ENCODE measurements at places on chromosomes 5 and 9.
A peak's percentile ranks its signal among the peaks of the same experiment; 100 is the strongest.

- no peak for DNase-seq
These were observed 100.7 kb downstream of the KLF4 start for GRCh38 chr9:107388890-107389289.

DNA sequence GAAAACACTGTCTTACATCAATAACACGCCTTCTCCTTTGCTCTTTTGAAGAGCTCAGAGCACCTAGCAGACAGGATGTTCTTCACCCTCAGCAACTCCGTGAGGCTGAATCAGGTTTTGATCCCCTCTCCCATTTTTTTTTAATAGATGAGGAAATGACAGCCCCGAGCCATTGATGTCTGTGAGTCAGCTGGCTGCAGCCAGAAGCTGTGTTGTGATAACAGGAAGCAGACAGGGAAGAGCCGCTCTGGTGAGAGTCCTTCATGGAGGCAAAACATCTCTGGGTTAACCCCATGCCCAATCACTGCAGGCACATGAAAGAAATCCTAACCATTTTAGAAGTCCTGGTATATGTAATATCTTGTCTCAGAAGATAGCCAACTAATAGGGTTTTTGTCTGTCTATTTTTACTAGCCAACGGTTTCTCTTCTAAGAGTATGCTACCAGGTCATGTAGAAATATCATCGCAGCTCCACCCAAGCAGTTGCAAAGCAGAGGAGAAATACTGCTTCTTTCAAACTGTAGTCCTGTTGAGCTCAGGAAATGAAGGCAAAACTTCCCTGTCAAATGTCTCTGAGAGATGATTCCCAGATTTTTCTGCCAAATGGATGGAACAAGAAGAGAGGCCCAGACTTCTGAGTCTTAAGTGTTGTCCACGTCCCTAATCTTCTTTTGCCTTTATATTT is 568.9 kb downstream of the CCDC171 start:
- DNase-seq = no peak

- DNase-seq = no peak
These were observed 76.2 kb downstream of the INSYN2B start for GRCh38 chr5:169904059-169904458.

GRCh38 chr5:107196500-107197059 is 474.2 kb downstream of the EFNA5 start:
- DNase-seq = no peak

- peak; percentile 73 for DNase-seq
These were observed 155.5 kb upstream of the NMUR2 start for GRCh38 chr5:152560512-152561137.

GRCh38 chr5:17218353-17219005 is 1.0 kb downstream of the BASP1 start:
- peak; percentile 62 for DNase-seq

GRCh38 chr5:26553079-26553478 is 485.3 kb downstream of the CDH9 start:
- peak; percentile 99 for DNase-seq

DNA sequence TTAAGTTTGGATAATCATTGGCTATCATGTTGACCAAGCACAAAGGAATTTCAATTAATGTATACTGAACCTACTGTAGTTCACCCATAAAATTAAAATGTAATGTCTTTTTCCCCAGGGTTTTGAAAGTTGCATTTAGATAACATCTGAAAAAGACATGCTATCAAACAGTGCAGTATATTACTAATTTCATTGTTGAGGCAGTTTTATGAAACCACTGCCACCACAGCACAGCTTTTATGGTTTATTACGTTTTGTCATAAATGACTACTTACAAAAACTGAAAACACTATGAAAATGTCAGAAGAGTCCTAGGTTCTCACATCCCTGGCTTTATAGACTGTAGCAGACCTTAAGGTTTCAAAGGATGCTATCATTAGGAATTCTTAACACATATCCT is 32.0 kb upstream of the HAPLN1 start:
- no peak for DNase-seq

DNA sequence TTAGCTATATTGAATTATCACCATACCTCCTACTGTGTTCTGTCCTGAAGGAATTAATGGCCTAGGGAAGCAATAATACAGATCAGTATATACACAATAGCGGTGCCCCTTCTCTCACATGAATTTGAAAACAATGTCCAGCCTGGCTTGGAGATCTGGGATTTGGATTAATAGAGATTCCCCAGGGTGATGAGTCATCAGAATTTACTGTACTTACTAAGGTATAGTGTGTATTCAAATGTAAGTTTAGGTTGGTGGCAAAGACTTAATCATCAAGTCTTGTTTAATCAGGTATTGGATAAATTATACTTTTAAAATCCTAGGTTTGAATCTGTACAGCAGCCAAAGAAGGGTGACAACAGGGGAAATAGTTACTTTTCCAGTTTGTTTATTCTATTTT is 121.5 kb downstream of the FEM1C start:
- DNase-seq = peak; percentile 15

GRCh38 chr5:150658699-150659265 is 2.3 kb upstream of the MYOZ3 start:
- no peak for DNase-seq

- no peak for DNase-seq
These were observed 297.9 kb upstream of the BRINP1 start for GRCh38 chr9:119667163-119667562.

- DNase-seq = no peak
These were observed 159.5 kb downstream of the ARL15 start for GRCh38 chr5:54150841-54151240.

GRCh38 chr9:91436841-91437240 is 13.2 kb upstream of the NFIL3 start:
- no peak for DNase-seq

GRCh38 chr5:43941806-43942205 is 338.8 kb downstream of the NNT start:
- no peak for DNase-seq

DNA sequence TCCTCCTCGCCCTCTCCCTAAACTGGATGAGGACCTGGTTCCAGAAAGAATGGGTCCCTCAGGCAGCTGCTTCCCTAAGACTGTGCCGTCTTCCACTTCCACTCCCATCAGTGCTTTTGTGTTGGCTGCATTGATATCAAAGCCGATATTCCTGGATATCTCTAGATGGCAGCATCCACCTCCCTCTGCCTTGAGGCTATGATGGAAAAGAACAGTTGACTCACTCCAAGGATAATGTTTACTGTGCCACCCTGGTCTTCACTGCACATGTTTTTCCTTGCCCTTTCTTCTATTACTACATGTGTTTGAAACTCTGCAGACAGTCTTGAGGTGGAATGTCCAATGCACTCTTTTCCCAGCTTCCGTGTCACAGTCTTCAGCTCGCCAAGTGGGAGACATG is 211.6 kb downstream of the MAST4 start:
- DNase-seq = peak; percentile 44

DNA sequence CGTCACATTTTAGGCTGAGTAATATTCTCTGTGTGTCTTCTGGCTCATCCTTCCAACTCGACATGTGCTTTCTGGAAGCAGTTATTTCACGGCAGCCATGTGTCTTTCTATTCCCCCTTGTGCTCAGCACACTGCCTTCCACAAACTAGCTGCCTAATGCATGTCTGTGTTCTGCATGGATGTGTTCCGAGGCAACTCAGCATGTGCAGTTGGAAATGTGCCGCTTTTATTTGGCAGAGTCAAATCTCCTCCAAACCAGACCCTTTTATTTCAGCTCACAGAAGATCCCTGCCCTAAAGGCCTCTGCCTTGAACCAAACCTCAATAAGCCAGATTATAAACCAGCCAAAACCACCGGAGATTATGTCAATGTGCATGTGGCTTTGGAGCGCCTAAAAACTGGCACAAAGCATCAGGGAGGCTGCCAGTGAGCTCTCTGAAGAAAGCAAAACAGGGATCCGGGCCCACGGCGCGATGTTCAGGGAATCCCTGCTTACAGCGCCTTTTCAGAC is 360.2 kb downstream of the DEPDC1B start:
- DNase-seq = no peak

- DNase-seq = no peak
These were observed 111.6 kb downstream of the SNX18 start for GRCh38 chr5:54629115-54629514.

DNA sequence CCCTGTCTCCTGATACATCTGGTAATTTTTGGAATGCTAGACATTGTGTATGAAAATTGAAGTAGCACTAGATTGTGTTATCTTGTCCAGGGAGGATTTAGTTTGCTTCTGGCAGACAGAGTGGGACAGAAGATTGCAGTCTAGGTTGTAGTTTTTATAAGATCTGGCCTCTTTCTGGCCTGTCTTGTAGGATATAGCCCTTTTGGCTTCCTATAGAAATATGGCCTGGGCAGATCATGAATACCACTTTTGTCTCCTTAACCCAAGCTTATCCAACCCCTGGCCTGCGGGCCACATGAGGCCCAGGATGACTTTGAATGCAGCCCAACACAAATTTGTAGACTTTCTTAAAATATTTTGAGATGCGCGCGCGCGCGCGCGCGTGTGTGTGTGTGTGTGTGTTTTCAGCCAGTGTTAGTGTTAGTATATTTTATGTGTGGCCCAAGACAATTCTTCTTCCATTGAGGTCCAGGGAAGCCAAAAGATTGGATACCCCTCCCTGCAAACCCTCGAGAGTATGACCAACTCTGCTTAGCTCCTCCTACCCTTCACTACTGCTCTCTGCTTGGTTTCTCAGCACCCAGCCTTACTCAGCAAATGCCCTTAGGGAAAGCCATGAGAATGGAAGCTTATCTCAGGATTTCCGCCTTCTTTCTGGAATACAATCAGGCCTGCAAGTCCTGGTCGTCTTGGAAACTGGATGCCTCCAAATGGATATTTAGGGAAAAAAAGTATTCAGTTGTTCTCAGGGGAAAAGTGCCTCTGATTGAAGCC is 26.5 kb downstream of the ANKRD33B start:
- DNase-seq = no peak

- no peak for DNase-seq
These were observed 35.3 kb upstream of the SPRY4 start for GRCh38 chr5:142360051-142360498.

DNA sequence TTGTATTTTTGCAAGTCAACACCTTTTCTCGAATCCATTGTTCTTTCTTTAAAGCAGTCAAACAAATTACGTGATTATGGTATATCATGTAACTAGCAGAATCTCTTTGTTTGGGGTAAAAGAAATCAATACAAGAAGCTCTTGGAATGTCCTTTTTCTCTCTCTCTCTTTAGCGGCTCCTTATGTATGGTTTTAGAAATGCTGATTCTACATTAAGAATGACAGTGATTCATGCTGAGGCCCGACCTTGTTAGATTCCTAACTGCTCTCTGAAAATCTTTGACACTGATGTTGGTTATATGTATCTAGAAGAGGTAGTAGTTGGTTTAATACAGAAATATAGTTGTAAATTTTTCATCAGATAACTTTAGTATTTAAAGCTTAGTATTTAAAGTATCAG is 76.4 kb downstream of the SNX24 start:
- DNase-seq = no peak

- no peak for DNase-seq
These were observed 246.3 kb downstream of the COX7C start for GRCh38 chr5:86864051-86864450.

- no peak for DNase-seq
These were observed 67.2 kb upstream of the CD180 start for GRCh38 chr5:67263656-67264408.

- peak; percentile 54 for DNase-seq
These were observed 1.5 kb upstream of the STC2 start for GRCh38 chr5:173329491-173330337.

GRCh38 chr5:93594591-93595419 is 11.8 kb downstream of the NR2F1 start:
- no peak for DNase-seq

DNA sequence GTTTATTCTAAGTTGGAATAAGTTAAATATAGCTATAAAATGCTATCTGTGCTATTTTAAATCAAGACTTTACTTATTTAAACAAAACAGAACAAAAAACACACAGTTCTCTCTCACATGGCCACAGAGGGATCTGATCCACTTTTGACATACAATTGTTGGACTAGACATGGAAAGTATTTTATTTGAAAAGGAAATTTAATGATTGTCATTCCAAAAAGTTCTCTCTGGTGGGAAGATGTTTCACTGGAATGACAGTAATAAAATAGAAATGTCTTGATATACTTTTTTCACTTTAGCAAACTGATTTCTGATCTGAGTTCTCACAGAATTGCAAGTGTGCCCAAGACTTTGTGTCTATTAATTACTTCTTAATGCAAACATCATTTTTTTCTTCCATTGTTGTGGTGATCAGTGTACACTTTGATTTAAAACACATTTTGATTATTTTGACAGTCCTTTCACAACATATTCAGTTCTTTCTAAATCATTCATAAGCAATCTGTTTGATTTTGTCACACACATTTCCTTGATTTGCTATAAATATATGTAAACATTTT is 30.1 kb upstream of the MINAR2 start:
- no peak for DNase-seq

- no peak for DNase-seq
These were observed 30.2 kb downstream of the CYSTM1 start for GRCh38 chr5:140205216-140205615.

- DNase-seq = no peak
These were observed 53.1 kb downstream of the MRPL36 start for GRCh38 chr5:1746371-1747078.

- no peak for DNase-seq
These were observed 48.5 kb upstream of the STXBP1 start for GRCh38 chr9:127563579-127563978.

DNA sequence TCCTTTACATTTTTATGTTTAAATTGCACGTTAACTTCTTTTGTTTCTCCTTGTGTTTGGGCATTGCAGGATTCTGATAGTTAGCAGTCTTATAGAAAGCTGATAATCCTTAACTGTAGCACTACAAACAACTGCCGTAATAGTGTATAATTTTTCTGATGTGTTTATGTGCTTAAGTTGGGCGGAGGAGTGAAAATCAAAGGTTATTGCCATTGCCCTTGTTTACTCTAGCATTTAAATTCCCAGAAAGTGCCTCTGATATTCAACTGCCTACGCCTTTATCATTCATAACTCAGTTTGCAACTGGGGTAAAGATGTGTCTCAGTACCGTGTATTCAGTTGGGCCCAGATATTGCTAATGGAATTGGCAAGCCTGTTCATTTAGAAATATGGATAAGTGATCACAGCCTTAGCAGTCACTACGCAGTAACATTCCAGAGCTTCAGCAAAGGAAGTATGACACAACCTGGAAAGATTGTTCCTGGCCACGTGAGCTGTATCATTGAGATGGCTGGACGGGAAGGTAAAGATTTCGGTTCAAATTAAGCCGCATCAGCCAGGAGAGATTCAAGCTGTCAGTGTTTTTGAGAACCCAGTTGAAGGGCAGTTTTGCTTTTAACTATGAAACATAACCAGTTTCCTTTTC is 28.1 kb upstream of the LRRTM2 start:
- no peak for DNase-seq
